ENCODE measurements at places on chromosomes 5 and 9. TPM values are rescaled to one million over a fixed set of nuclear protein-coding genes. Genes with fewer than 3 reads are reported as not detected.

DNA sequence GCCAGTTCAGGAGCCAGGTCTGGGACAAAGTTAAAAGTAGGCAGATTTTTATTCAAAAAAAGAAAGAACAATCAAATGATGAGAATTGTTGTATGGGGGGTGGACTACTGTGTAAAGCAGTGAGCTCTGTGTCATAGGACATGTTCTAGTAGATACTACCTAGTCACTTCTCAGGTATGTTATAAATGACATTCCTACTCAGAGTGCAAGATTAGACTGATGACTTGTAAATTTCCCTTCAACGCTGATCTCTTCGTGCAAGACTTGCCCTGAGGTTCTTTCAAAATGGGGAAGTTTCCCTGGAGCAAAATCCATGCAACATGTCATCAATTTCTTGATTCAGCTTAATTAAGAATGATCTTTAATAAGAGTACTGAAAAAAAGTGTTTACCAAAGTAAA lies 175.1 kb downstream of the RORB start:
- no peak for DNase-seq
- H3K4me3 ChIP-seq, result no peak overlapping the region
- no peak overlapping the region for H3K27ac ChIP-seq
- H3K36me3 ChIP-seq, result no peaks in the 10 kb centered on the region

DNA sequence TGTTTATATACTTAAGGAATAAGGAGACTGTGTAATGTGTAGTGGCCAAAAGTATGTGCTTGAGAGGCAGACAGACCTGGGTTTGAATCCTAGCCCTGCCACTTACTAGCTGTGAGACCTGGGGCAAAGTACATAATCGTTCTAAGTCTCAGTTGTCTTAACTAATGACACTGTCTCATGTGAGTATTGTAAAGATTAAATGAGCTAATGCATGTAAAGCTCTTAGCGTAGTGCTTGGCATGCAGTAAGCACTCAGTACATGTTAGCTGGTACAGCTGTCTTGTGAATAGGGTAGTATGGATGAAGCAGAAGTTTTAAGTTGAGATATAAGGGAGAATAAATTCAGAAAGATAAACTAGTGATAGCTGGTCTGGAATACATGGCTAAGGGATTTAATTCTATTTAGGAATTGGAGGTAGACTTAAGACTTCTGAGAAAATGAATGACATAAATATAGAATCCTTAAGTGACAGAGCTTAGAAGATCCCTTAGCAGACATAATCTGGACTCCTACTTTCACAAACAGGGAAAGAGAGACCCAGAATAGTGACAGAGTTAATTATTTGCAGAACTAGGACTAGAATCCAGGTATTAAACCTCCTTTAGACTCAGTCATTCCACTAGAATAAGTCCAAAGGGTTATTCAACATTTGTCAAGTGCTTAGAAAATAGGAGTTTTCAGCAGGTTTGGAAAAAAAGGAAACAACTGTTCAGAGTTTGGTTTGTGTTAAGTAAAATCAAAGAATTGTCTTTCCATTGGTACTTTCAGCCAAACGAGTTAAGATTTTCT lies 13.1 kb downstream of the GPR21 start:
- no peak for DNase-seq
- peaks cover 9% of the 10 kb centered on the region for H3K36me3 ChIP-seq
- H3K4me3 ChIP-seq, result no peak overlapping the region
- no peaks in the 10 kb centered on the region for H3K4me1 ChIP-seq
- H3K27me3 ChIP-seq, result no peaks in the 10 kb centered on the region

SLCO6A1 gene
- not detected for total RNA-seq

OR1J2 gene
- 0.69 TPM for total RNA-seq

BTNL3 gene
- total RNA-seq, result not detected

- no peaks in the 10 kb centered on the region for H3K4me1 ChIP-seq
- no peak for DNase-seq
- H3K27me3 ChIP-seq, result no peaks in the 10 kb centered on the region
- no peak overlapping the region for H3K27ac ChIP-seq
- no peak overlapping the region for H3K4me3 ChIP-seq
These were observed 88.4 kb downstream of the APBA1 start for GRCh38 chr9:69583645-69584234.

GRCh38 chr5:113218906-113219517 lies 215.8 kb downstream of the TSSK1B start:
- DNase-seq, result no peak
- H3K4me3 ChIP-seq, result no peak overlapping the region
- H3K36me3 ChIP-seq, result no peaks in the 10 kb centered on the region
- H3K4me1 ChIP-seq, result no peaks in the 10 kb centered on the region
- H3K27me3 ChIP-seq, result no peaks in the 10 kb centered on the region

PCDHAC1 gene
- not detected for total RNA-seq

EMB gene
- total RNA-seq, result 141 TPM

DNA sequence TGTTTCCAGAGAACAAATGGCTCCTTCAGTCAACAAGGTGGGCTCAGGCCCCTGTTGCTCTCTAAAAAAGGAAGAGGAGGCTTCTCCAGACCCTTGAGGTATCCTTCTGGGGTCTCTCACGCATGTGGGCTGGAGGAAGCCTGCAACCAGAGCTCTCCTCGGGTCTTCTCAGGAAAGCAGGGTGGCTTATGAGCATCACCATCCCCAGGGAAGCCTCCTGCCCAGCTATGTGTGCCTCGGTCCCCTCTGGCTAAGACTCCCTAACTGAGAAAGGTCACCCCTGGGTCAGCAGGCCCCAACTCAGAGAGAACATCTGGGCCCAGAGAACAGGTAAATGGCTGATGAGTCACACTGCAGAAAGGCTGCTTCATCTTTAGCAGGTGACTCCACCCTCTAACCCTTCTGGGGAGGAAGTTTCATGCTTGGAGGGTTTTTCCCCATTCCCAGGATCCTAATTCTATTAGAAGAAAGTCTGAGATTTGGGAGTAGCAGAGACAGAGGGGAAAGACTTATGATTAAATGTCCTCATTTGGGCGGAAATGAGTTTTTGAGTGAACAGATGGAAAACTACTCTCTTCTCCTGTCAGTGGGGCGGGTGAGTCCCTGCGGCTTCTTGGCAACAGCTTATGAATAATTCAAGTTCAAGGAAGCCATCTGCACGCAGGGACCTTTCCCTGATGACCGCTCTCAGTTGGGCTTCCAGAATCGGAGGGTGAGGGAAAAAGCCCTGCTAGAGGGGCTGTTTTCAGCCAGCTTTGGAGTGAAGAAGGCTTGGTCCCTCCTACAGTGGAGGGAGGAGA lies 41.9 kb downstream of the TGFBI start:
- no peak for DNase-seq
- H3K36me3 ChIP-seq, result no peaks in the 10 kb centered on the region
- no peak overlapping the region for H3K4me3 ChIP-seq
- H3K27me3 ChIP-seq, result no peaks in the 10 kb centered on the region

GRCh38 chr5:82346399-82347165 lies 68.4 kb upstream of the RPS23 start:
- no peak overlapping the region for H3K4me3 ChIP-seq
- no peaks in the 10 kb centered on the region for H3K4me1 ChIP-seq
- DNase-seq, result no peak

DNA sequence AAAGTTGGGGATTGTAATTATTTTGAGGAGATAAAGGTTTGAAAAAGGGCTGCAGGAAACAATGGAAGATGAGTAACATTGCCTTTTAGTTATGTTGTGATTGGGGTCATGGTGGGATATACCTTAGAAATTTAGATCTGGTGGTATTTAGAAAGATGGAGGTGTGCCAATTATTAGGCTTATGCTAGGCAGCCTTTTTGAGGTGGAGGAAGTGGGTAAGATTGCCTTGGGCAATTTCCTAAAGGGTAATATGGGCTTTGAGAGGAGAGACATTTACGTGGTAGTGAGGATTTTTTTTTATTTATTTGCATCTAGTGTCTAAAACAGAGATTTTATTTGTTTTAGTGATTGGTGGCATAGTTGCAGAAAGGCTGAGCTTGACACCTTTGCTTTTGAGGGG lies 10.5 kb downstream of the HSPA4 start:
- H3K27me3 ChIP-seq, result no peaks in the 10 kb centered on the region
- peaks cover 13% of the 10 kb centered on the region for H3K4me1 ChIP-seq
- peaks cover 12% of the 10 kb centered on the region for H3K36me3 ChIP-seq
- no peak overlapping the region for H3K27ac ChIP-seq
- DNase-seq, result no peak

ARID3C gene
- 0.27 TPM for total RNA-seq

All from naive thymus-derived CD4-positive, alpha-beta T cell (primary cell).